ENCODE measurements at places on chromosomes 2 and 18.
A peak's percentile ranks its signal among the peaks of the same experiment; 100 is the strongest.

- no peak for DNase-seq
Measured at GRCh38 chr2:187924293-187924692, 367.4 kb upstream of the GULP1 start.

DNA sequence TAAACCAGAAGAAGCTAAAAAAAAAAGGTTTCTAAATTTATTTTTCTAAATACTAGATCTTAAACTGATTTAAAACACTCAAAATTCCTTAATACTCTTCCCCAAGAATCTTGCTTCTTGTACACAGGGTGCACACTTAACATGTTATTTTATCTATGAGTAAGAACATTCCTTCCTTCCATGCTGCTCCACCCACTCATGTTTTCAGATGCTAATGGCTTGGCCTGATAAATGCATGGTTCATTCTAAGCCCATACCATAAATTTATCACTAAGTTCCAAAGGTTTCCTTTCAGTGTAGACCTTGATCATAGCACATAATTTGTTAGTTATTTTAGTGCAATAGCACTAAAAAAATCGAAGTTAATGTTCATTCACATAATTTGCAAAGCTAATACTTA, 8.1 kb downstream of the FBXO48 start:
- no peak for DNase-seq

DNA sequence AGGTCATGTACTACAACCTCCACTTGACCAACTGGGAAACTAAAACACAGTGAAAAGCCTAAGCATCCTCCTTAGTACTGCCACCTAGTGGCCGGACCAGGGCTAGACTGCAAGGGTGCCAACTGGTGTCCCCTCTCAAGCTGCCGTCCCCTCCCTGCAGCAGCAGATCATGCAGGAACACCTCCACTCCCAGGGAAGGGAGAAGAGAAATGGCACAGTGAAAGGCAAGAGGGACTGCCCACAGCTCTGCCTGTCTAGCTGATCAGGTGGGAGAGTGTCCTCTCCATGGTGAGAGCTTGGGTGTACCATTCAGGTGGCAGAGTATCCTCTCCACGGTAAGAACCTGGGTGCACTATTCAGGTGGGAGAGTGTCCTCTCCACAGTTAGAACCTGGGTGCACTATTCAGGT, 78.1 kb downstream of the AAK1 start:
- no peak for DNase-seq

GRCh38 chr18:79558196-79558932, 121.2 kb upstream of the CTDP1 start:
- peak; percentile 38 for DNase-seq

- DNase-seq, result peak; percentile 49
Measured at GRCh38 chr2:25894135-25894830, 16.0 kb upstream of the ASXL2 start.

GRCh38 chr2:71453404-71454220, at the start of gene DYSF:
DYSF (plus strand) TSS chr2:71453561.
- peak; percentile 87 for DNase-seq

GRCh38 chr2:16256601-16257321, 316.4 kb downstream of the MYCN start:
- no peak for DNase-seq

DNA sequence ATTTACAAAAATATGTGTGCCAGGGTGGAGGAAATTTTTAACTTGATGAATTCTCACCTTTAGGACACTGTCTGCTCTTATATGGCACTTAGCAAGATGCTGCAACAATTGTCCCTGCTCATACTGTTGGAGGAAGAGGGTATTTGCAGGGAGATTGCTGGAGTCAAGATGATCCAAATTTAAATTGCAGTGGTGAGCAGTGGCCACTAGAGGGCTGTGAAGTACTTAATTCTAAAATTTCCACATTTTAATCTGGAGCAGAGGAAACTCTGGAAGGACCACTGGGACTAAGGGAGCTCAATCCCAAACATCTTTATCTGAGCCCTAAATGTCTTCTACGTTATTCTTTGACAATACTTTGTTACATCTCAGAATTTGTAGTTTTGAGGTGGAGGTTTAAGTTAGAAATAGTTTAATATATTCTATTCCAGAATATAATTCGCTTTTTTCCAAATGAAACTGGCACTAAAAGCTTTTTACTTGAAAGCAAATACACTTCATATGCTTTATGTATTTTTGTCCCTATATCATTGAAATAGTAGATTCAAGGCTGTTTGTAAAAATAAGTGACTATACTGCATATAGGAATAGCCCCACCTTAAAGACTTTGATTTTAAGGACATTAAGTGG, 33.0 kb upstream of the PTH2R start:
- peak; percentile 47 for DNase-seq

DNA sequence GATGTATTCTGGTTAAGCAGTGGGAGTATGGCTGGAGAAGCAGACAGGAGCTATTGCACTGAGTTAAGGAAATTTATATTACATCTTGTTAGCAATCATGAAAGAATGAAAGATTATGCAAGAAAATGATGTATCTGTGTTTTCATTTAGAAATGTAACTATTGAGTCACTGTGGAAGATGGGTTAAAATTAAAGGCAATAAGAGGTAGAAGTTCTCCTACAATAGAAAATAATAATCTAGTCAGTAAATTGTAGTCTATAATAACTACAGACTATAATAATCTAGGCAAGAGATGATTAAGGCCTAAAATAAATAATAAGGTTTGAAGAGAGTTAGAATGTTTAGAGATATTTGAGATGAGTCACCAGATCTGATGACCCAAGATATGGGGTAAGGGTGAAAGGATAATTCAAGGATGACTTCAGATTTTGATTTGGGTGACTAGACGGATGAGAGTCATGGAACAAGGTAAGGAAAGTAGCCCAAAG, 371.9 kb upstream of the KCNH7 start:
- no peak for DNase-seq

DNA sequence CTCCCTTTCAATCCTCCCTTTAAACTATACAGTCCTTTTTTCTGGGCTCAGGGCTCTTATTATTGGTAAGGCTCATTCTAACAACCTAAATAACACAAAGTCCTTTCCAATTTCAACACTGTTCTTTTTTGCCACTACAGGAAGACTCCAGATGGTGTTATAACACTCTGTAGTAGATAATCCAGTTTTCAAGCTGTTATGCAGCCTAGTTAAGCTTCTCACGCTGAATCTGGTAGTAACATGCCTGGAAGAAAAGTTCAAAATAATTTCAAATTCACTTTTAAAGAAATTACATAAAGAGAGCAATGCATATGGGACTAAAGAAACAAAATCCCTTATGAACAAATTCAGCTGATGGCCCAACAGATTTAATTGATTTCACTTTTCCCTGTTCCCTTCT, 3.2 kb upstream of the MPP4 start:
- no peak for DNase-seq

GRCh38 chr18:5058768-5059695, 138.0 kb downstream of the AKAIN1 start:
- no peak for DNase-seq

DNA sequence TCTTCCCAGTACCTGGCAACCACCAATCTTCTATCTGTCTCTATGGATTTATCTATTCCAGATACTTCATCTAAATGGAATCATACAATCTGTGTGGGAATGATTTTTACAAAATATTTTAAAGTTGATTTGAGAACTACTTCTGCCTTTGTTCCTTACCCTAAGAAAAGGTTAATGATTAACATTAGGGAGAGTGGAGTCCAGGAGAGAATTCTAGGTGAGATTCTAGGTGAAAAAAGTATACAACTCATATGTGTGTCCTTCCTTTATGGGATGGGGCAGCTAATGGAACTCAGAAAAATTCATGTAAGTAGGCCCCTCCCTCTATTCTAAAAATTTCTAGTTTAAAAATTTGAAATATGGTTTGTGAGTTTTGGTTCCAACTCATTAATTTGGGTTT, 35.9 kb upstream of the WDSUB1 start:
- no peak for DNase-seq
